ENCODE measurements at places on chromosomes 11 and 22.

DNA sequence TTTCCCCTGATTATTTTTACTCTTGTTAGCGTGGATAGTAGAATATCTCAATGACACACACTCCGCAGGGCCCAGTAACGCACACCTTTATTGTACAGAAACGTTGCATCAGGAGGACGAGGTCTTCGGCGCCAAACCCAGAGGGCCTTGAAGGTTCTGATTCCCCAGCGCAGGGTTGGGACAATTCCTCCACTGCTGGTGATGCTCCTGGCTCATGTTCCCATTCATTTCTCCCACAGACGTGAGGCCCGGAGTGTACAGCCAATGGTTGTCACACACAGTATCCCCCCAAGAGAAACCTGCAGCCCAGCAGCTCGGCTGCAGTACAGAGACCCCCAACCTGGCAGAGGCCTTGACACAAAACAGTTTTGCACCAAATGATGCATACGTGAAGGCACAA lies 6.1 kb upstream of the ANO1 start:
- no peak for DNase-seq

DNA sequence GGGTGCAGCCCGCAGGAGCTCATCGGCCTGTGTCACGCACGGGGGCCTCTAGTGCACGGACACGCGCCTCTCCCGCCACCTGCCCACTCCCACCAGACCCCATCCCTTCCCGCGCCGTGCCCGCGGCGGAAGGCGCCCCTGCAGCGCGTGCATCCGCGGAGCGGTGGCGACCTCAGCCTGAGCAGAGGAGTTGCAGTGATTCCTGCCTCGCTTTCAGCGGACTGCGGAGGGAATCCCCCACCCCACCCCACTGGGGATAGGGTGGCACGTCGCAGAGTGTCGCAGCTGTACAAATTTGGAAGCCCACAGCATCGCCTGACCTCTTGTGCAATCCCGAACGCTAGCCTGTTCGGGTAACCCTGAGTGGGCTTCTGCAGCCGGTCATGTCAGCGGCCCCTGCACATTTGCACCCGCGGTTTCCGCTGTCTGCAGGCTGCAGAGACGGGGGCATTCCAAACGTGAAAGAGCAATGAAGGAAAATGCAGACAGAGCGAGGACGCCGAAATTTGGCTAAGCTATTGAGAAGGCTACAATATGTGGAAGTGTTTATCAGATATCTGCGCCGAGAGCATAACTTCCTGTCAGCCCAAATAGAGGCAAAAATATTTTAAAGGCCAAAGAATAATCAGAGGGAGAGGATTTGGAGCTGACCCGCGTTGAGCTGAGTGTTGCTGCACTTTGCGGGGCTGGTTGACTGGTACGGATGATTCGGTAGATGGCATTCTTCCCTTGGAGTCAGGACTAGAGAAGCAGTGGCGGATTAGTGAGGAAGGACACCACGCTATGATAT lies 617 bp upstream of the ARHGAP20 start:
- DNase-seq: no peak

- no peak for DNase-seq
Observed at GRCh38 chr11:95132956-95133355, 43.3 kb downstream of the ENDOD1 start.

- no peak for DNase-seq
Observed at GRCh38 chr11:72609476-72609875, 64.7 kb downstream of the PDE2A start.

GRCh38 chr11:118342503-118343161 lies at the start of gene CD3D:
Gene CD3D (minus strand): TSS chr11:118342705. CDS start chr11:118342607, 98 bp downstream.
- DNase-seq: no peak

DNA sequence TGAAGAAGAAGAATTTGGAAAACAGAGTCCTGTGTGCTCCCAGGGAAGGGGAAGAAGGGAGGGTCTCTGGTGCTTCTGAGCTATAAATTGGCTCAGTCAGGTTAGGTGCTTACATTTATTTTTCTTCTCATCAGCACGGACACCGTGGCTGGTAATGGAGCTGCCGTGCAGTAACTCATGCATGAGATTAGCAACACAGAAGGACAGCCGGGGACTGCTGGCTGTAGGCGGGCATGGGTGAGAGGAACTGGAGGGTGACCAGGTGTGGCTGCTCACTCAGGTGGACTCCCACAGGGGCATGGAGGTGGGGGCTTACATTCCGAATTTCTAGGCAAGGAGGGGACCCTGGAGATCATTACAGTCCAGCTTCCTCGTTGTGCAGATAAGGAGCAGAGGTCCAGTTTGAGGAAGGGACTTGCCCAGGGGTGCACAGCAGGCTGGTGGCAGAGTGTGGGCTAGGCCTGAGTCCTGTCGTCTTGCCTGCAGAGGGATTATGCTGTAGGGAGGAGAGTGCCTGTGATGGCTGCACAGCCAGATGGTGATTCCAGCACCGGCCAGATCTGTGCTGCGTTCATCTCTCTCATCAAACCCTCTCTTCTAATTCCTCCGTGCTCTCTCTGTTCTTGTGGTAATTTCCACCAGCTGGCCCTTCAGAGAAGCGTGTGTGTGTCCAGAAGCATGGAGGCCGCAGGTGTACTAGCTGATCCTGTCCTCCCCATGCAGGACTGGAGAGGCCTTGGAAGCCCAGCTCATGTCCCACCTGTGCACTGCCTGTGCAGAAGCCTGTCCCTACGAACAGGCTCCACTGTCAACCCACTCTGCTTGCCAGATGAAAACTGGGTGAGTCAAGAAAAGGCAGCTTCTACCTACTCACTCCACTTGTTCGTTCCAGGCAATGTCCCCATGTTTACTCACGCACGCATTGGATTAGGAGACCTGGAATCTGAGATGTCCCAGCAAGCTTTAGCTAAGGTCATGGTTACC lies 78.9 kb downstream of the NTM start:
- no peak for DNase-seq

DNA sequence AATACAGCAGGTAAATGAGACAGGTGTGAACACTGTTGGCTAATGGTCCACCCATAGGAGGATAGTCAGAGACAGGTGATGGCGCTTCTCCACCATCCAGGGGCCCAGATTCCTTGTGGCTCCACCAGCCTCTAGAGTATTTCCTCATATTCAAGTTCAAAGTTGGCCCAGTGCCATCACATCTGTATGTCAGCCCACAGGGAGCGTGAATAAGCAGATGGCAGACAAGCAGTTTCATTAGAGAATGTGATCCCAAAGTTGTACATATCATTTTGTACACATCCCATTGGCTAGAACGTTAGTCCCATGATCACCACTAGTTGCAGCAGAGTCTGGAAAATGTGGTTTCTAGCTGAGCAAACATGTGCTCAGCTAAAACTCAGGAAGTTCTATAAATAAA lies 11.0 kb upstream of the CWF19L2 start:
- no peak for DNase-seq

GRCh38 chr22:20194681-20195593 lies 44.1 kb upstream of the CCDC188 start:
- no peak for DNase-seq

- no peak for DNase-seq
Observed at GRCh38 chr11:122304306-122304705, 188.3 kb upstream of the BLID start.

- DNase-seq: no peak
Observed at GRCh38 chr11:225734-226453, 10.2 kb downstream of the SIRT3 start.

- DNase-seq: no peak
Observed at GRCh38 chr11:131157678-131158077, 212.7 kb upstream of the NTM start.

GRCh38 chr11:18771266-18772035 lies 20.1 kb downstream of the PTPN5 start:
- no peak for DNase-seq

GRCh38 chr11:14894657-14895598 lies 2.9 kb upstream of the CYP2R1 start:
- DNase-seq: no peak

GRCh38 chr22:44384563-44385295 lies 72.0 kb upstream of the SHISAL1 start:
- DNase-seq: no peak

DNA sequence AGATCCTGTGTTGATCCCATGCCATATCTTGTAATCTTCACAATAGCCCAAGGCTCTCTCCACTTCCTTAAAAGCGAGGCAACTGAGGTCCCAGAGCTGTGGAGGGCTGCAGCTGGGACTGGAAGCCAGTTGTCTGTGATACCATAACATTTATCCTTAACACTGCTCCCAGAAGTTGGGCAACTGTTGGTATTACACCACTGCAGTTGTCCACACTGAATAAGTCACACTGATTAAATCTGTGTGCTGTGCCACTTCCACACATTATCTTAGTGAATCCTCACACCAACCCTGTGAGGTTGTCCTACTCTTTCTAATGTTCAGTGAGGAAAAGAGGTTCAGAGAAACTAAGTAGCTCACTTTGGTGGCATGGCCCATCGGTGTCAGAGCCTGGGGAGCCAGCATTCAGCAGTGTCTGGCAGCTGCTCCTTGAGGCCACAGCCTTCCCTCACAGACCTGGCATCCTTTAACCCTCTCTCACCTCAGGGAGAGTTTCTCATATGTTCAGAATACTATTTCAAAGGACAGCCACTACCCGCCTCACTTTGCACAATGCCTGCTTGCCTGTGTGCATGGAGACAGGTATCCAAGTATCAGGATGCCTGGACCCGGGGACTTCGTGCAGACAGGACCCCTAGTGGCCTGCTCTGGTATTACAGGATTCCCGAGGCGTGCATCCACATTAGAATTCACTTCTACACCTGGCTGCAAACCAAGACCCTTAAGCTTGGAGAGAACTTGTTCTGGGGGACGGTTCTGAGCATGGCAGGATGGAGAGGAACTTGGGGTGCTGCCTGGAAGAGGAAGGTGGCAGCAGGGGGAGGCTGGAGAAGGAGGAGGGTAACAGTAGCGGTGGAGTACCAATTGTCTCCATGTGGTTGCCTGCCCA lies 221.9 kb upstream of the TBCEL start:
- DNase-seq: no peak

GRCh38 chr11:15770798-15771414 lies 585.4 kb downstream of the SOX6 start:
- DNase-seq: no peak

DNA sequence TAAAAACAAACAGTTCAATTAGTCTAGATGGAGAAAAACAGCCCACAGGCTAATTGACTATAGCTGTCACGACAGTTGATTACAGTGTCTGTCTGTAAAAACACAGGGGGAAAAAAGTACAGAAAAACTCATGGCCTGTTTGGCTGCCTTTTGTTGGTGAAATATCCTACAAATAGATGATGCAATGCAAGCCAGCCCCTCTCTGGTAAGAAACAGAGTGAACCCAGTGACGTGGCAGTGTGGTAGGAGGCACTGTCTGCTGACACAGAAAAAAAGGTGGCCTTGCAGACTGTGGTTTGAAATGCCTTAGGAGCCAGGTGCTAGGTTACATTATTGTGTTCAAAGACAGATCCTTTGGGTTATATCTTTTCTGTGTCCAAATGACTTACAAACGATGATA lies 431.4 kb upstream of the CCDC90B start:
- DNase-seq: no peak

GRCh38 chr11:96246718-96247552 lies 96.1 kb downstream of the MAML2 start:
- no peak for DNase-seq

GRCh38 chr22:42830161-42830560 lies 26.9 kb downstream of the ARFGAP3 start:
- DNase-seq: no peak

- DNase-seq: no peak
Observed at GRCh38 chr11:115276191-115276590, 228.0 kb downstream of the CADM1 start.

DNA sequence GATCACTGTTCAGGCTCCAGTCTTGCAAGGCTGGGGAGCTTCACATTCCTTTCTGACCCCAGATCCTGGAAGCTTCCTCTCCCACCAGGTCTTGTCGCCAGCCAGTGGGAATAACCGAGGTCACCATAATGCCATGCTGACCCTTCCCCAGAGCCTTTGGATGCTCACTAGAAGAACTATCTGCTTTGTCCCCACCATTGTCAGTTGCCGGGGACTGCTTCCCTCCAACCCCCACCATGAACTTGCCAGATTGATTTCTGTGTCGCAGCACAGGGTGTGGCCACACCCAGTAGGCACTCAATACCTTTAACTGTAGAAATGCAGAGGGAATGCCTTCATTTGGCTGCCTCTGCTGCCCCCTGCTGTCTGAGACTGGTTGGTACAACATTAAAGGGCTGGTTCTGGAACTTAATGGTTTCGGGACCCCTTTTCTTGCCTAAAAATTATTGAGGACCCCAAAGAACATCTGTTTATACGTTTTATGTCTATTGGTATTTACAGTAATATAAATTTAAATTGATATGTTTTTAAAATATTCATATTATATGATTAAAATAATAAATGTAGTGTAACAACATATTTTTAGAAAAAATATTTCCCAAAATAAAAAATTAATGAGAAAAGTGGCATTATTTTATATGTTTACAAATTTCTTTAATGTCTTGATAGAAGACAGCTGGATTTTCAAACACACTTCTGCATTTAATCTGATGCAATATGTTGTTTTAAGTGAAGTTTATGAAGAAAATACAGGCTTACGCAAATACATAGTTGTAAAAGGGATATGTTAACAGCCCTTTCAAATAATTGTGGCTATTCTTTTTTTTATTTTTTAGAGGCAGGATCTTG lies 6.7 kb upstream of the GDPD5 start:
- no peak for DNase-seq

DNA sequence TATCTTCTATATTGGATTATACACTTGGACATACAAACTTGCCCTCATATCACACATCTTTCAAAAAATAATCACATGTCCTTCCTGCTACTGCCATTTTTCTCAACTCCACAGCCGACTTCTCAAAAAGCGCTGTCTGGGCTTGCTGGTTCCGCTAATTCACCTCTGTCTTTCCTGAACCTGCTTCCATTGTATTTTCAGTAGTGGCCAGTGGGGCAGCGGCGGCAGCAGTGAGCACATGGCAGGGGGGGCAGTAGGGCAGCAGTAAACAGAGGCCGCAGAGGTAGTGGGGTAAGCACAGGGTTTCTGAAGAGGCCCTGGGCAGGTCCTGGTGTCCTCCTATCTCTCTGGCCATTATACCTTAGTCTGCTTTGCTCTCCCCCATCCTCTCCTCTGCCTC lies 126.3 kb downstream of the RRAS2 start:
- no peak for DNase-seq
